ENCODE measurements at places on chromosomes 3 and 15.
A peak's percentile ranks its signal among the peaks of the same experiment; 100 is the strongest.

GRCh38 chr15:58492661-58493397 lies 61.0 kb downstream of the LIPC start:
- DNase-seq: no peak

- no peak for DNase-seq
Measured at GRCh38 chr3:97763586-97764406, 762 bp upstream of the ARL6 start.

- DNase-seq: peak; percentile 49
Measured at GRCh38 chr15:56869573-56869972, 48.9 kb upstream of the TCF12 start.

DNA sequence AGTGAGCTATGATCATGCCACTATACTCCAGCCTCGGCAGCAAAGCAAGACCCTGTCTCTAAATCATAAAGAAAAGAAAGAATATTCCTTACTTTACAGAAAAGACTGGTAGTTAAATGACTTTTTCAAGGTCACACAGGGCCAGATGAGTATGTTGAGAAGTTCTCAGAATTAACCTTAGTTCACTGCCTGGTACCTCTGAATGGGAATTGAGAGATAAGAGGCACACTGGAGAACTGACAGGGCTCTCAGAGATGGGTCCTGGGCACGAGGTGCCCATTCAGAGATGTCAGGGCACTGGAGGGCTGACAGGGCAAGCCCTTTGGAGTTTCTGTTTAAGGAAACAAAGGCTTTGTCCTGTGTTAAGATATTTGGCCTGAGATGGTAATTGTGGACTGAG lies 157.7 kb downstream of the PDE8A start:
- no peak for DNase-seq

DNA sequence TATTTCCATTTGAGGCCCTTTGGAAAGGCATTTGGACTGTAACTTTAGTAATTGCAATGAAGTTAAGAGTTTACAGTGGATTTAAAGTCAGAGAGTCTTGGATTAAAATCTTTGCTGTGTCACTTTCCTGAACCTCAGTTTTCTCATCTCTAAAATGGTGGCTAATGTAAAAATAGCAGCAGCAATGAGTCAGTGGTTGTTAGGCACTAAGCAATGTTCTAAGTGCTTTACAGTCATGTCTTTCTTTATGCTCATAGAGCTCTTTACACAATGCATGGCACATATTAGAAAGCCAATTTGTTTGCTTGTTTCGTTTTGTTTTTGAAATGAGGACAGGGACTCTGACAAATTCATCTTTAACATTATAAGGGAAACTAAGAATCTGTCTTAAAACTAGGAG lies 222.7 kb upstream of the DNAJC19 start:
- no peak for DNase-seq

DNA sequence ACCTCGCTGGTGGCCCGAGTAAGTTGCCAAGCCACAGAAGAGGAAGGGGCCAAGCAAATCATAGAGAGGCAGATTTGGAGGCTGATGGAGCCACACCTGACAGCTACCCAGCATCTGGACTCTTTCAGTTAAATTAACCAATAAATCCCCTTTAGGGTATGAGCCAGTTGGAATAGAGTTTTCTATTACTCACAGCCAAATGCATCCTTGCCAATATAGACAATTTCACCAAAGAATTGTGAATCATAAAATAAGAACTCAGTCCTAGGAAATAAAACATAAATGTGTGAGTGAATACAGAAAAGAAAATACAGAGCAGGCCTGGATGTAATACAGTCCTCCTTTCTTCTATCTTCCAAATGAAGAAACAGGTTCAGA lies 161.6 kb upstream of the ANKRD28 start:
- DNase-seq: no peak

- no peak for DNase-seq
Measured at GRCh38 chr3:64575211-64575844, 112.5 kb downstream of the ADAMTS9 start.

DNA sequence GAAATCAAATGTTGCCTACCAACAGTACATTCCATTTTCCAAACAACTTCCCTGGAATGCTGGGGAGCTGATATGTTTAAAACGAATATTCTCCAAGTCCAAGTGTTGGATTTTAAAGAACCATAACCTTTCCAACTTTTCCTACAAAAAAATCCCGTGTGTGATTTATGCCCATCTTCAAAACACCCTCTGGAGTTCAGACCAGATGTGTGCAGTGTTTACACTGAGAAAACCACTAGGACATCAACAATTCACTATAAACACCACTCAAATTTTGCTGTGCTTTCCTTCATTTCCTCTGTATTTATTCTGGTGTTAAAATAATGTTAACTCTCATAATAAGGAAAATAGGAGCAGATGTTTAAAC lies 2.4 kb downstream of the VGLL4 start:
- no peak for DNase-seq

GRCh38 chr3:111072031-111072921 lies 660 bp downstream of the NECTIN3 start:
- DNase-seq: no peak
